Breast epithelium (tissue), 4 donors: ENCODE measurements at places on chromosomes 1 and 21. TPM values are rescaled to one million over a fixed set of nuclear protein-coding genes. Genes with fewer than 3 reads are reported as not detected.

SLC35D1 gene
- total RNA-seq, result 10.8 TPM

FAM3B gene
- total RNA-seq, result 10.5 TPM

VWA5B1 gene
- not detected for total RNA-seq

CCDC185 gene
- total RNA-seq, result not detected

FOXO6 gene
- total RNA-seq, result 1.3 TPM

GBP5 gene
- total RNA-seq, result 3.1 TPM

DNASE2B gene
- total RNA-seq, result 7.2 TPM

KCNE2 gene
- 0.66 TPM for total RNA-seq

MCOLN3 gene
- total RNA-seq, result 3.2 TPM

KRTAP21-2 gene
- not detected for total RNA-seq

SLC26A9 gene
- not detected for total RNA-seq

DENND2C gene
- 2.6 TPM for total RNA-seq

DNA sequence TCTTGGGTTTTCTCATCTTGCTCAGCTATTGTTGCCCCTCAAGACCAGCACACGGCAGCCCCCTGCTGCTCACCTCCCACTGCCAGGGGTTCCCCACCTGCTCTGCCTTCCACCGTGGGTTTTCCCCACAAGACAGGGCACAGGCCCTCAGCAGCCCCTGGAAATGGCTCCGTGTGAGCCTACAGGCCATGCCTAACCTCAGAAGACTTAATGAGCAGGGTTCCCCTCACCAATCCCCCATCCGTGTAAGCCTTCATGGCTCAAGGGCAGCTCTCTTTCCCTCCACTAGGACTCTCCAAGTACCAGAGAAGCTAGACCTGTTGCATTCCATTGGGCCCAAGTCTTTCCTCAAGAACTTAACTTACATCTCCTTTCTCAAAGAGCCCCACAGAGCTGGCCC is 18.4 kb upstream of the RCAN3 start:
- no peak for DNase-seq

GRCh38 chr1:60655679-60656355 is 426.5 kb upstream of the NFIA start:
- no peak for DNase-seq

DNA sequence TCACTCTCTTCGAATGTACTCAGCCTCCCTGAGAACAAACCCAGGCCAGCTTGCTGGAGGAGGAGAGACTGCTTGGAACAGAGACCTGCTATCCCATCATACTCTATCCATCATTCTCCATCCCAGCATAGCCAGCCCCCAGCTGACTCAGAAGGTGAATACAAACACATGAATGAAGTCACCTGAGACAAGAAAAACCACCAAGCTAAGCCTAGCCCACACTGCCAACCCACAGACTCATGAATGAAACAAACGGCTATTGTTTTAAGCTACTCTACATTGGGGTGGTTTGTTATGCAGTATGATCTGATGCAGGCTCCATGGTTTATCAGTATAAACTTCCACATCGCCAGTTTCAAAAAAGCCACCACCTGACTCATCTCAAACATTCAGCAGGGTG is 395.6 kb downstream of the SETD4 start:
- peak; percentile 43 for DNase-seq

DNA sequence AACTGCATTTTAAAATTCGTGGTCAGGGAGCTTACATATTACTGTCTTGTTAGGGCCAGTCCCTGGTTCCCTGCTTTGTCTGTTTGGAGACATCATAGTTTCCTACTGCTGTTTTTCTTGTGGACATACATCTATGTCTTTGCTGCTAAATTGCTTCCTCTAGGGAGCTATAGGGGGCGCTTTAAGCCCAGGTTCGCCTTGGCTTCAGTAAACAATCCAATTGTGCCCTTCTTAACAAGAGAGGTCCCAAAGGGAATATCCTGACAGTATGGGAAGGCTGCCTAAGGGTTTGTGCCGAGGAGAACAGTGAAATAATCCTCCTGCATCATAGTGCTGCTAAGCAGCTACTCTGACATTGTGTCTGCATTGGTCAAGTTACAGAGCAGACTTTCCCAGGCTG is 112.5 kb downstream of the USH2A start:
- DNase-seq, result no peak

- DNase-seq, result no peak
Observed at GRCh38 chr1:8858888-8859706, 19.4 kb downstream of the ENO1 start.

DNA sequence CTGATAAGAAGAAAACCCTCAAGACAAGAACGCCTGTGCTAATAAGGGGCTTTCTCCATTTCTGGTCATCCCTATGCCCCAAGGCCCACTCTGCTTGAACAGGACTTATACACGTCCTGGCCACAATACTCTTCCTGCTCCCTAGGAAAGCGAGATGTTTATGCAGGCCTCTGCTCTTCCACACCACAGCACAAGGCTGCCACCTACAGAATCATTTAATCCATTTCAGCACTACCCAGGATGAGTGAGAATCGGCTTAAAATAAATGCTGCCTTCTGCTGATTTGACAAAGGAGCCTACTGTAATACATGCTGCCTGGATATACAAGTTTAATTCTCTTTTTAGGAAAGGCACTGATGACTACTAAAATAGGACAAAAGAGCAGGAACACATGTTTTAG is 29.4 kb downstream of the FRRS1 start:
- no peak for DNase-seq

DNA sequence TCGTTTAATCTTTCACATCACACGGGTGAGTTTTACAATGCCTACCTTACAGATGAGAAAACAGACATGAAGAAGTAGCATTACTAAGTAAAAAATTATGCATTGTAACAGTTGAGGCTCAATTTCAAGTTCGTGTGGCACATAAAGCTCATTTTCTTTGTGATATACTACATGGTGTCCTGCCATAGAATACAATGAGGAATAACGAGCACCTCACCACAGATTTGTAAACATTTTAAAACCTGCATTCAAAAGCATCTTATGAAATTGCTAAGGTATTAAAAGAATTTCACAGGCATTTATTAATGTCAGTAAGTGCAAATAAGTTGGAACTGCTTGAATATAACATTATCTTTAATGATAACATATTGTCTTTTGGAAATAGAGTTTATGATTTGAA is 47.8 kb upstream of the DEPDC1 start:
- no peak for DNase-seq

DNA sequence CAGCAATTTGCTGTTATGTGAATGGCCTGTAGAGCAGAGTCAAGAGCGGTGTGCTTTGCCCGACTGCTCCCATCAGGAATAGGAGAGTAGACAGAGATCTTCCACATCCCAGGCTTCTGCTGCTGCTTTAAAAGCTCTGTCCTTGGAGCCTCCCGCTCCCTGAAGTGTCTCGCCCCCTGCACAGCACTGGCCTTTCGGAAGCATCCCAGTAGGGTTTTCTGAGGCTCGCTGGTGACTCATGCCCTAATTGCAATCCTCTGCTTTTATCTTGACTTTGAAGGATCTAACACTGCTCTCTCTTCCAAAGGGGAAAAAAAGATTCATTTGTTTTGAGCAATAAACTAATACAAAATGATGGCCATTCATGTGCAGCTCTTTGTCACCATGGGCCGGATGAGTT is 13.3 kb upstream of the CD101 start:
- no peak for DNase-seq

- DNase-seq, result no peak
Observed at GRCh38 chr1:156368157-156368658, 803 bp upstream of the RHBG start.

DNA sequence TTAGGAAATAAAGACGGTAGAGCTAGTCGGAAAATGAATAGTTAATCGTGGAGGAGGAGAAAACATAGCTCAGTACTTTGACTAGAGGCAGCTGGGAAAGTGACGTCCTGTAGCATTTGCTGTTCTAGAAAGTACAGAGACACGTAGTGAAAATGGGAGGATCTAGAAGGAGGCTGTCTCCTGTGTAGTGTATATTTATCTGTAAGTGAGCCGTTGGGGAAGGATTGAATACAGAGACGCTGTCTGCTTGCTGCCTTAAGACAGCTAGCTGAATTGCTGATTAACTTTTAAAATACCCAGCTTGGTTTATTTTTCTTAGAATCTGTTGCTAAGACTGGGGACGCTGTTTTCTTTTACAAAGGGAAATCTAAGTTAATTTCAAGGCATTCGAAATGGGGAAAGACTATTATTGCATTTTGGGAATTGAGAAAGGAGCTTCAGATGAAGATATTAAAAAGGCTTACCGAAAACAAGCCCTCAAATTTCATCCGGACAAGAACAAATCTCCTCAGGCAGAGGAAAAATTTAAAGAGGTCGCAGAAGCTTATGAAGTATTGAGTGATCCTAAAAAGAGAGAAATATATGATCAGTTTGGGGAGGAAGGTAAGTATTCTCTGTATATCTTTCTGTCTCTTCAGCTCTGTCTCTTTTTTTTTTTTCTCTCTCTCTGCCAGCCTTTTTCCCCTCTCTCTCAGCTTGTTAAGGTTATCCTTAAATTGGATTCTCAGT is at the start of gene DNAJB4:
TSS of gene DNAJB4 (plus strand) at position 221 of the 729 bp plus-strand sequence. CDS start at position 393, 172 bp downstream.
- DNase-seq, result peak; percentile 82

DNA sequence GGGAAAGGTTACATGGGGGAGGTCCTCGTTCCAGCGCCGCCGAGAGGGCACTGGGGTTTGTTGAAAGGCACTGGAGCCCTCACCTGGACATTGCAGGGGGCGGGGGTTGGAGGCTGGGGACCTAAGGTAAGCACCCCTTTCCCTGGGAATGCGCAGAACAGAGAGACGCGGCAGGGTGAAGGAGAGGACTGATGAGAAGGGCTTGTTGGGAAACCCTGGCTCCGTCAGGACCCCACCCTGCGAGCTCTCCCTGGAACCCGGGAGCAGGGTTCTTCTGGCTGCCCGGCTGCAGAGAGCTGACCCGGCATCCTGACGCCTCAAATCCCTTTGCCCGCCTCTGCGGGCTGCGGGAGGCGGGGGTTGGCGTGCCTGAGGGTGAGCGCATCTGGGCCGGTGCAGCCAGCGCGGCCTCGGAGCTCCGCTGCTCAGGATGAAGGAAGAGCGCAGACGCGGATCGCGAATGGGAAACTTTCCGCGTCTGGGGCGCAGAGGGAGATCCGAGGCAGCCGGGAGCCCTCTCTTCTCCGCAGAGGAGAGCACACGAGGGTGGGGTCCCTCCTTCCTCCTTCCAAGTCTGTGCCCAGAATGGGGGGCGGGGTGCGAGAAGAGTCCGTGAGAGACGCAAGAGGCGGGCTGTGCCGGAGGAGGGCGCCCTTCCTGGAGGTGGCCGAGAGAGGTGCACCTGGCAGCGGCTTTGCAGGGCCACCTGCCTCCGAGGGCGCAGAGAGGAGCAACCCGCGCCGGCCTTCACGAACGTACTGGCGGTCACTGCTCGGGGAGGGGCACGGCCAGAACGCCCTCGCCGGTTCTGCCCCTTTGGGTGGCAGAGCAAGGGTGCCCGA is 2.4 kb downstream of the IGSF21 start:
- peak; percentile 65 for DNase-seq

DNA sequence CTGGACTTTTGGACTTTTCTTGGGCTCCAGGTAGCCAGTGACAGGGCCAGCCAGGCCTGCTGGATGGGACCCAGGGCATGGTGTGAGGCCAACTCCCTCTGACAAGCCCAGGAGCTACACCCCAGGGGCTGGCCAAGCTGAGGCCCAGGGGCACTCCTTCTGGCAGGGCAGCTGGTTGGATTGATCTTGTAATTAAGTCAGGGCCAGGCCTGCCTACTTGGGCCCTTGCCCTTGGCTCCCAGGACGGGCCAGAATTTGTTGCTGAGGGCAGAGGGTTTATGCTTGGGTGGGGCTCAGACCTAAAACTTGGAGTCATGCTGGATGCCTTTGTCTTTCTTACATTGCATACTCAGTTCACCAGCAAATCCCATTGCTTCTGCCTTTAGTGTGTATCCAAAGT is 20.7 kb downstream of the KCNA2 start:
- DNase-seq, result no peak

DNA sequence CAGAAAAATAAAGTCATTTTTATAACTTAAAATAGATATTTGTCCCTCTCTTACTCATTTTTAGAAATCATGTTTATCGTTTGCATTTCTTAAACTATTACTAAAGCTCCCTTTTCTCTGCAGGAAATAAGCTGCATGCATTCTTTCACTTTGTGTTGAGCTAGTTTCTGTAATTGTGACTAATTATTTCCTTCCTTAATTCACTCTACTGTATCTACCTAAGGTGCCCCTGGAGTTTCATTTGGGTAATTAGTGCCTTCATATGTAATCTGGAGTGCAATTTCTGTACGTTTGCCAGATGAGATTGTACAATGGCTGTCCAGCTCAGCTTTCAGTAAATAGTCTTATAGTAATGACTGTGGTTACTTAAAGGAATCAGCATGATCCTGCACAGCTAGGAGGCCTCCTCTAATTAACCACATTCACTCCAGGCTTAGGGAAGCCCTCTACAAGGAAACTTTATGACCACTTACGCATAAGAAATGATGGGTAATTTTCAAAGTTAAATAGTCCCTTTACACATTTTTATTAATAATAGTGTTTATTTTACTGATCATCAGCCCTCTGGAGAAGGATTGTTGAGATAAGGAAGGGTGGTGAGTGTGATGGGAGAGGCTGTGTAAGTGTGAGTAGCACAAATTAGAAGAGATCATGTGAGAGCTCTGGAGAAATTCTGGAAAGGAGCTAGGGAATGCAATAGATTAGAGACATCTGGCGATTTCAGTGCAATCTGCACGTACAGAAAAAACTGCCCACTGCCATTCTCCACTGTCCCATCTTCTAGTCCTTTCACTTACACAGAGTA is 86.8 kb downstream of the LRRC8C start:
- DNase-seq, result no peak

- peak; percentile 52 for DNase-seq
Observed at GRCh38 chr21:45542667-45543370, 579 bp upstream of the SLC19A1 start.

- DNase-seq, result no peak
Observed at GRCh38 chr1:40796939-40797667, 13.5 kb downstream of the KCNQ4 start.

GRCh38 chr1:116312681-116313069 is 60.4 kb upstream of the ATP1A1 start:
- DNase-seq, result no peak

DNA sequence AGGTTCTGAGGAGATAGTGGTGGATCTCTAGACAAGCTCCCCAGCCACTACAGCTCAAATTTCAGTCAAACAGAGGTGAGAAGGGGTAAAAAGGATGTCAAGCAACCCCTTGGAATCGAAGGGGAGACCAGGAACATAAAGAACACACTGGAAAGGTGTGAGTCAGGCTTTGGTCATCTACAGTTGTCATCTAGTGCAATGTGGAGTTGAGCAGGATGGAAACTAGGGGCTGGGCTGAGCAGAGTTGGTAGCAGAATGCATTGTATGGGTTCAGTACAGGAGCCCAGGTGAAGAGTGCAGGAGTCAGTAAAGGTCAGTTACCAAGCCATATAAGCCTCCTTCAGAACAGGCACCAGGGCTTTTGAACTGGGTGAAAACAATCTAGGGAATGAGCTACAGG is 52.7 kb upstream of the VAV3 start:
- DNase-seq, result no peak
